ENCODE measurements at places on chromosomes 7 and 10.

DNA sequence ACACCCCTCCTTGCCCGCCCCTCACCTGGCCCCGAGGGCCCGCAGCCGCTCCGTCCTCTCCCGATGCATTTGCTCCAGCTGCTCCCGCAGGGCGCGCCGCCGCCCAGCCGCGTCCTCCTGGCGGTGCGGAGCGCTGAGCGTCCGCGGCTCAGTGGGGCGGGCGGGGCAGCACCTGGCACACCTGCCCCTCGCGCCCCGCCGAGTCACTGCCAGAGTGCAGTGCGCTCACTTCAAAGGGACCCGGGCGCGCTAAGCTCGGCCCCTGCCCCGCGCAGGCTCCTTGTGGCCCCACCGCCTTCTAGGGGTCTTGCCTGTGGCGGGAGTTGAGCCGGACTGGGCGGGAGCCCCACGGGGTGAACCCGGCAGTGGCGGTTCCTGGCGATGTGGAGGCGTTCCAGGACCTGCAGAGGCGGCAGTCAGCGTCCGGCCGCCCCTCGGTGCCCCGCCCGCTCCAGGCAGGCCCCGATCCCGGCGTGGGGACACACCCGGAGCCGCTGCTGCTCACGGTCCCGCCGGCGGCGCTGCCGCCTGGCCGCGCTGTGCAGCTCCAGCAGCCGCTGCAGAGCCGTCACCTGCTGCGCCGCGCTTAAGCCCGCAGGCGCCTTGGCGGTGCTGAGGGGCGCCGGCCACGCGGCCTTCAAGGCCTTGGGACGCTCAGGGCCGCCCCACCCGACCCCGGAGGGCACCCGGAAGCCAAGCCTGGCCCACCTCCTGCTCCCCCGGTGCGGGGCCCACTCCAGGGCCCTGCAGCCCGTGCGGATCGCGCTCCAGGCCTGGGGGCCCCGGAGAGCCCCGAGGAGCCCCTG lies 6.7 kb downstream of the ATP6V1F start:
- DNase-seq: peak; percentile 33

- DNase-seq: no peak
Observed at GRCh38 chr10:75651417-75651816, 220.0 kb downstream of the LRMDA start.

- DNase-seq: no peak
Observed at GRCh38 chr7:64504581-64505120, 58.2 kb downstream of the ZNF680 start.

DNA sequence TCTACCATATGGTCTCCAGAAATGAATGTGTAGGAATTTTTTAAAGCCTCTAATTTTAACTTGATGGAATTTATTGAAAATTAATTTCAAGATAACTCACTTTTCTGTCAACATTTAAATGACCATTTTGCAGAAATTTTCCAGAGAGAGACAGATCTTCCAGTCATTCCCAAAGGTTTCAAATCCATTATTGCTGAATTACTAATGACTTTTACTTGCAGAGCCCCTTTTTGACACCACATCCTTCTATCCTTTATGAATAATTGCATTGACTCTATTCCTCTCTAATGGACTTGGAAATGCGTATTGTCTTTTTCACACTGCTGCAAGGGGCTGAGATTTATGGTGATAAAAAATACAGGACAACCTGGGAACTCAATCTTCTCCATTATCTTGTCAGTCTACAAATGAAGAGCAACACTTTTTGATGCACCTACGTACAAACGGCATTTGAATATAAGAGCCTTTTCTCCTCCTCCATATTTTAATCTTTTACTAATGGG lies 42.7 kb downstream of the CUBN start:
- no peak for DNase-seq

GRCh38 chr7:16926283-16926682 lies 44.5 kb upstream of the AGR3 start:
- no peak for DNase-seq

GRCh38 chr10:60535427-60535826 lies 145.8 kb upstream of the ANK3 start:
- no peak for DNase-seq

DNA sequence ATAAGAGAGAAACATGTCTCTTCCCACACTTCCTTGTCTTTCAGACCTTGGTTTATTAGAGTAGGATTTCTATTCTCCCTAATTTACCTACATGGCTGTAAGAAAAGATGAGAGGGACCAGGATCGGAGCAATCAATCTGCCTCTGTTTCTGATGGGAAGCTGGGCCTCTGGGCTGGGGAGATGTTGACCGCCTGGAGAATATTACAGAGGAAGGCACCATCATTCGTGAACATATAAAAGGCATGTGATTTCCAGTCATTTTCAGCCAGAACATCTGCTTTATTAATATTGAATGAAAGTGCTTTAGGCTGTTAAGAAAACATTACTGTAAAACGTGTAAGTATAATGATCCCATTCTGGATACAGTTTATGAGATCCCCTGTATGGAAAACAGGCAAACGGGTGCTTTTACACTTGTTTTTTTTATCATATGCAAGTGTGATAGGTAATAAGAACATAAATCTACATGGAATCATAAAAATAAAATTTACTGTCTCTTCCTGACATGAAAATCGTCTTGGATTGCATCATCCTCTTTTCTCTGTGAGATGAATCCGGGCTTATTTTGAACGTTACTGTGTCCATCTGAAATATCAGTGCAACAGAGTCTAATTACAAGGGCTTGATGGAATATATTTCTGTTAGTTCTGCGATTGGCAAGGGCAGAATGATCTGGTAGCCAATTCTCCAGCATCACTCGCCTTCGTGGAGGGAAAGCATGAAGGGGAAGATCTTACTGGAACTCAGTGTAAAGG lies 94.5 kb upstream of the BAIAP2L1 start:
- DNase-seq: no peak

DNA sequence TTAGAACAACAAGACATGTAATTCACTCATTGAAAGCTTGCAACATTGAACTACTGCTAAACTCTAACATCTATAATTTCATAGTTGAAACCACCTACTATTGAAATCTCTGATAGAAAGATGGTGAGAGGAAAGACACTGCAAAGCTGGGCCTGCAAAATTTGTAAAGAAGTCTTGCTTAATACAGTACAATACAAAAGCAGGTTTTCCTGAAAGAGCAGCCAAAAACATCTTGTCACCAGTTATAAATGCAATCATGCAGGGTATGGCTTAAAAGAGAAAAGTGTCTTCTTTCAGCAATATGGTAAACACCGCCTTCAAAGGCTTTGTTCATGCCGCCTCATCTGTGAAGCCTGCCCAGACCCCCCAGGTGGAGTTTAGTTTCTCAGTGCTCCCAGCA lies 109.2 kb downstream of the ANK3 start:
- no peak for DNase-seq
